Large intestine (tissue), 12 donors: ENCODE measurements at places on chromosomes 6 and 20. TPM values are rescaled to one million over a fixed set of nuclear protein-coding genes. Genes with fewer than 3 reads are reported as not detected.
A peak's percentile ranks its signal among the peaks of the same experiment; 100 is the strongest.

DNA sequence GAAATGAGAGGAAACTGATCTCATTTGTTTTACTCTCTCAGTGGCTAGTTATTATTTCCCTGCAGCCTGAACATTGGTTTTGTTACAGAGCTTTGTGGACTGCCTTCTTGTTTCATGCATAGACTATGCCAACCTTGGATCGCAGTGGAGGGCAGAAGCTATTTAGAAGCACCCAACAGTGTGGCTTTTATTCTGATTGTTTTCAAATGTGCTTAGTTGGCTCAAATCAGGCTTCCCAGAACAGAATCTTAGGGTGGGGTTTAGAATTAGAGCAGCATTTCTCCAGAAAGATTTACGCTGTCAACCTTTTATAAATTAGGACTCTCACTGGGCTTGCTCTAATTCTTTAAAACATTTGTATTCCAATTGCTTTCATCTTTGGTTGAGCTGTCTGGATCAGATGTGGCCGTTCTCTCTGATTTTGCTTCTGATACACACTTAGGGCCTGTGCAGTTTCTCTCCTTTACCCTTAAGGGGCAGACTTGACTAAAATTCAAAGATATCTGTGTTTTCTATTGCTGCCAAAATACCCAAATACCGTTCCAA, 210.3 kb downstream of the BCKDHB start:
- no peak overlapping the region for H3K27ac ChIP-seq
- H3K27me3 ChIP-seq, result no peaks in the 10 kb centered on the region
- H3K4me3 ChIP-seq, result no peak overlapping the region
- no peak for DNase-seq

DNA sequence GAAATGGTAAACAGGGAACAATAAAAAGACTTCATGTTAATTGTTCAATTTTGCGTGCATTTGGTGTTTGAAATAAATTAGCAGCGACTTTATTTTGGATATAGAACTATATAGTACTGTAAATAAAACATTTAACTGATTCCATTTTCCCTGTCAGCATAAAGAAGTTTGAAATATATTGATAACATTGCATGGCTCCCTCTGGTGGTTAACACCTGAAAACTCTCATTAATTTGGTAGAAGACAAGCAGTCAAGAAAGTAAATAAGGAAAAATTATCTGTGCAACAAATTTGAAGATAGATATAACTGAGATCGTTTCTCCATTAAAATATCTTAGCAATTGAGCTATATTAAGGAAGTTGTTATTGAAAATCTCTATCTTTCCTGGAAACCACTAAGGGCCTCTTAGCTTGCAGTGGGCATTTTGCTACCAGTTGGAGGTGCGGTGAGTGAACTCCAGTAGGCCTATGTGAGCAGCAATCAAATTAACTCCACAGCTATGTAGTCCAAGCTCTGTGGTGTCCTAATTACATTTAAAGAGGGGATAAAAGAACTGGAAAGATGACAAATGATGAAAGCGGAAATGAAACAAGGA, 435.7 kb upstream of the FKBP1C start:
- no peak overlapping the region for H3K27ac ChIP-seq
- no peak overlapping the region for H3K4me3 ChIP-seq
- DNase-seq, result peak; percentile 4
- H3K36me3 ChIP-seq, result no peaks in the 10 kb centered on the region
- no peaks in the 10 kb centered on the region for H3K27me3 ChIP-seq

- no peak overlapping the region for H3K27ac ChIP-seq
- H3K36me3 ChIP-seq, result no peaks in the 10 kb centered on the region
- DNase-seq, result no peak
- H3K4me1 ChIP-seq, result no peaks in the 10 kb centered on the region
Observed at GRCh38 chr6:160379466-160379865, 31.3 kb downstream of the SLC22A3 start.

DNA sequence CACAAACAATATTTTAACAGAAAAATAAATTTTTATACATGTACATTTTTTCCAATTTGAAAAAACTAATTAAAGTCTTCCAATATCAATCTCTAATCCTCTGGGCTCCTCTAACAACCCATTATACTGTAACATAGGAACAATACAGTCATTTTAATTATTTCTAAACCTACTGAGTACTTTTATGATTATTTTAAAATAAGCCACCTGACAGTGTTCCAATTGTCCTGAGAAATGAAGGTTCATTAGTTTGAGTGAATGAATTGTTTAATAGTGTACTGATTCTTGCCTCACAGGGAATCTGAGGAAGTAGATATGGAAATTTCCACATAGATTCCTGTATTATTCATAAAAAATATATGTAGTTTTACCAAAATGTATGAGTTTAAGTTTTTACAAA, 123.1 kb upstream of the EYS start:
- no peaks in the 10 kb centered on the region for H3K27me3 ChIP-seq
- H3K4me1 ChIP-seq, result no peaks in the 10 kb centered on the region
- H3K4me3 ChIP-seq, result no peak overlapping the region
- H3K36me3 ChIP-seq, result no peaks in the 10 kb centered on the region

The PTCHD4 gene
- polyA plus RNA-seq, result 0.70 TPM

- no peaks in the 10 kb centered on the region for H3K4me1 ChIP-seq
- H3K27me3 ChIP-seq, result no peaks in the 10 kb centered on the region
- no peak for DNase-seq
- no peaks in the 10 kb centered on the region for H3K36me3 ChIP-seq
- no peak overlapping the region for H3K4me3 ChIP-seq
Observed at GRCh38 chr20:60334911-60335310, 376.7 kb downstream of the CDH26 start.

The THBD gene
- 5.7 TPM for polyA plus RNA-seq

DNA sequence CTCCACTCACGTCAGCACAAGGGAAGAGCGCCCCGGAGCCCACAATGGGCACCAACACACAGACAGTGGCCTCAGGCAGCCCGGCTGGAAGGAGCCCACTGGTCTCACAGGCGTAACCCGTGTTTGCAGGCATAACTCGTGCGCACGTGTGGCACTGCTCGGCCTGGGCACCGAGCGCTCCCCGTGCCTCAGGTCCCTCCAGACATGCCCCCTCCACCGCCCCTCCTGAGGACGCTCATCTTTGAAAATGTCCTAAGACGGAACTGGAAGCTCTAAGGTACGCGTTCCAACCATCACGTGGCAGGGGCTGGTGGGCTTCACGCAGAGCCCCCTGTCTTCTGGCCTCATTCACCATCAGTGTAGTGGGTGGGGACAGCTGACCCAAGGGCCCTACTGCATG, 44.6 kb downstream of the SSR1 start:
- DNase-seq, result no peak
- H3K4me1 ChIP-seq, result peaks cover 8% of the 10 kb centered on the region
- H3K36me3 ChIP-seq, result no peaks in the 10 kb centered on the region
- no peaks in the 10 kb centered on the region for H3K27me3 ChIP-seq

The NHSL1 gene
- polyA plus RNA-seq, result 49.5 TPM

The HTR1B gene
- polyA plus RNA-seq, result 1.2 TPM

The NKX2-2 gene
- polyA plus RNA-seq, result 4.1 TPM

The ZSCAN23 gene
- 3.6 TPM for polyA plus RNA-seq

The HRH3 gene
- polyA plus RNA-seq, result 0.33 TPM

- DNase-seq, result no peak
- peaks cover 31% of the 10 kb centered on the region for H3K4me1 ChIP-seq
- no peaks in the 10 kb centered on the region for H3K27me3 ChIP-seq
Observed at GRCh38 chr6:11235062-11235461, 2.6 kb upstream of the NEDD9 start.

The GSTA3 gene
- polyA plus RNA-seq, result 0.12 TPM

The MYB gene
- polyA plus RNA-seq, result 12.1 TPM

DNA sequence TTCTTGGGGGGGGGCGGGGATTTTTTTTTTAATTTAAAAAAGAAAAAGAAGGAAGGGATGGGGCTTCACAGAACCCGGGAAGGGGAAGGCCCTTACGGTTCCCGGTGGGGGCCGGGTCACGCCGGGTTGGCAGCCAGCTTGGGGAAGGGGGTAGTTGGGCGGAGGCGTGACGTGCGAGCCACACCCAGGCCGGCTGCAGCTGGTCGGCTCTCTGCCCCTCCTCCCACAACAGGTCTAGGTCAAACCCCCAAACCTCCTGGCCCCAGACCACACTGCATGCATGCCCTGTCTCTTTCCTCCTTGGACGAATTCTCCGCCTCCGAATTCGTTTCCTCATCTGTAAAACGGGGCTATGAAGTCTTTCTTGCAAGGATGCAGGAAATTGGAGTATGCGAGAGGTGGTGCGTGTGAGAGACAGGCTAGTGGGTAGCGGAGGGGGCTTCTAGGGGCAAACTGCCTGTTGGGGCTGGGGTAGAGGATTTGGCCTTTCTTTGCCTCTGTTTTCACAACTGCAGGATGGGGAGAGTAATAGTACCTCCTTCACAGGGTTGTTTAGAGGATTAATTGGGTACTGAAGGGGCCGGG, 828 bp downstream of the HCK start:
- H3K4me1 ChIP-seq, result no peaks in the 10 kb centered on the region
- peaks cover 59% of the 10 kb centered on the region for H3K27me3 ChIP-seq
- no peak overlapping the region for H3K27ac ChIP-seq
- peak overlapping the region; percentile 18 for H3K4me3 ChIP-seq
- no peak for DNase-seq

DNA sequence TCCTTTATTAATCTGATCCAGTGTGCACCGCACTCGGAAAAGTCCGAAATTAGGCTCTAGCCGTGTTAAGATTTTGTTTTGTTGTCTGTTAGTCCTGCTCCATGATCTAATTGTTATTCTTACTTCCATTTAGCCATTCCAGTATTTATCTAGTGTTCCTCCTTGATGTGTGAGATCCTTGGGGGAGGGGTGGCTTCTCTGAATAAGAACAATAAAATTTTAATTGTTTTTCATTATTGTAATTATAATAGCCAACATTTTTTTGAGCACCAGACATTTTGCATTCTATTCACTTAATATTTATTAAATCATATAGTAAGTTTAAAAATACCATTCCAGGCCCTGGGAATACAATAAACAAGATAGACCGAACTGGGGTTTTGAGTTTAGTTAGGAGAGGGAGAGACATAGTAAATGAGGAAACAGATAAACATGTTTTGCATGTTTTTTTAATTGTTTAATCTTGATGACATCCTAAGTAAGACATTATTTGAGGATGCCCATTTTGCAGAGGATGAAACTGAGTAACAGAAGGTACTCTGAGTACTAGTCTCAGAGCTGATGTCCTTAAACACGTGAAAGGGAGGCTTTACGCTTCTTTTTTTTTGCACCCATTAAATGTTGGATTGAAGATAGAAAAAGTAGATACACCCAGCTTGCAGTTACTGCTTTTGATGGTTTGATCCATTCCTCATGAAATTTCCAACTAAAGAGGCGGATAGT, 1.2 kb downstream of the CBFA2T2 start:
- H3K27me3 ChIP-seq, result no peaks in the 10 kb centered on the region
- H3K4me1 ChIP-seq, result peaks cover 4% of the 10 kb centered on the region
- peaks cover 9% of the 10 kb centered on the region for H3K36me3 ChIP-seq

GRCh38 chr6:24883618-24884017, 52.1 kb downstream of the RIPOR2 start:
- no peak for DNase-seq
- no peak overlapping the region for H3K27ac ChIP-seq
- H3K4me3 ChIP-seq, result no peak overlapping the region
- H3K4me1 ChIP-seq, result no peaks in the 10 kb centered on the region
- H3K36me3 ChIP-seq, result no peaks in the 10 kb centered on the region
- H3K27me3 ChIP-seq, result no peaks in the 10 kb centered on the region

The RIMS4 gene
- polyA plus RNA-seq, result 4.1 TPM

DNA sequence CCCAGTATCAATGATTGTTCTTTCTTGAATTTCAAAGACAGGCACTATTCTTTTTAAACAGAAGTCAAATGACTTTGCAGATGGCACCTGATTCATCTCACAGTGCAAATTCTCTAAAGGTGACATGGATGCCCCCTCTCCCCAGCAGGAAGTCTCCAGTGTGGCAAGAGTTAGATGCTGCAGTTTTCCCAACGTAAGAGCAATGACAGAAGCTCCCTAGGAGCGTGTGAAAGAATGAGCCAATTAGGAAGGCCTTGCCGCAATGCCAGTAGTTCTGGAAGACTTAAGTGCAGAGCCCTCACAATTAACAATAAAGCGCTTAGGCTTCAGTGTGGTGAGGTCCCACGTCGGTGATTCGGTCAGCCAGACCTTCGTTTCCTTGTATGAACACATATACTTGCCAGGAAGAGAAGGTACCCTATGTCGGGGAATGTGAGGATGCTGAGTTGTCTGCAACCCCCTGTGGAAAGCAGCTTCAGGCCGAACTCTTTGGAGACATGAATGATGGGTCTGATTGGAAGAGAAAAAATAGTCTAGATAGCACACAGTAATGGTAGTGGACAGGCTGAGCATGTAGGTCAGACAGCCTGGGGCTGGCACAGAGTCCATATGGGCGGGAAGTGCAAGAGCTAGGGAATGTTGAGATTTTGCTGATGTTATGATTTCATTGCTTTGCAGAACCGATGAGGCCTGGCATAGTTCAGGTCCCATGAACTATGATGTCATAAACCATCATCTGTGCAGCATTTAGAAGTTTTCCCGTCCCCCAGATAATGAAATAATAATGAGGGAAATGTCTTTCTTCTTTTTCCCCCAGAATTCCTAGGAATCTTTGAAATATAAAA, 132.6 kb downstream of the PHACTR1 start:
- H3K4me3 ChIP-seq, result no peak overlapping the region
- no peaks in the 10 kb centered on the region for H3K36me3 ChIP-seq
- no peaks in the 10 kb centered on the region for H3K4me1 ChIP-seq
- H3K27ac ChIP-seq, result no peak overlapping the region
- no peak for DNase-seq
- peaks cover 7% of the 10 kb centered on the region for H3K27me3 ChIP-seq

DNA sequence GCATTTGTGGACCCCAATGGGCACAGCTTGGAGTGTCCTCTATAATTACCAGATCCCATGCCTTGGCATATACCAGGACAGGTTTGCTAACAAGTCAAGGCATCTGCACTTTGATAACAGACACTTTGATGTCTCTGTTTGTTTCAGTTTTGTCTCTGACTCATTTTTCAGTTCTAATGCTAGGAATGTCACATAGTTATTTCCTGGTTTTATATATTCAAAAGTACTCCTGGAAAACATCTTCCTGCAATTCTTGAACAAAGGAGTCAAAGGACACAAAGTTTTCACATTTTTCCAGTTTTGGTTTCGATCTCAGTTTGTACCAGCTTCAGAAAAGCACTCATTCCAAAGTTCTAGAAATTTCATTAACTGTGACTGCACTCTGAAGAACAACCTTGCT, 188.1 kb downstream of the FOXC1 start:
- peaks cover 26% of the 10 kb centered on the region for H3K4me1 ChIP-seq
- H3K4me3 ChIP-seq, result no peak overlapping the region
- peak; percentile 42 for DNase-seq
- no peaks in the 10 kb centered on the region for H3K36me3 ChIP-seq

The TRIM40 gene
- 6.6 TPM for polyA plus RNA-seq

DNA sequence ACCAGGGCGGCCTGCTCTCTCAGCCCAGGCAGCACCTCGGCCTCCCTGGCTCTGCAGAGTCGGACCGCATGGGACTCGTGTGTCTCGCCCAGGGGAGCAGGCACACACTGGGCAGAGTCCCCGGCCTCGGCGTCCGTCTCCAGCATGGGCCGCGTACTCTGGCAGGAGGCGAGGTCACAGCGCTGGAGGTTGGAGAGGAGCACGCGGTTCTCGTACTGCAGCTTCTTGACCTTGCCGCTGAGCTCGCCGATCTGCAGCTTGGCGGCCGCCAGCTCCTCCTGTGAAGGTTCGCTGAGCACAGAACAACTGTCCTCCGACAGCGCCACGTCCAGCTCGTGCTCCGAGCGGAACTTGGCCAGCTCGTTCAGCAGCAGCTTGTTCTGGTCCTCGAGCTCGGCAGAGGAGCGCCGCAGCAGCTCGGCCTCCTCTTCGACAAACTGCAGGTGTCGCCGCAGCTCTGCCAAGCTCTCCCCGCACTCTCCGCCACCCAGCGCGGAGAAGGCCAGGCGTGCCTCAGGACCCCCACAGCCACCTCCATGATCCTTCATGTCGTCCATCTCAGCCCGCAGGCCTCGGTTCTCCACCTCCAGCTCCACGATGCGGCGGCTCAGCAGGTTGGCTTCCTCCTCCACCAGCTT, 42.0 kb upstream of the DSN1 start:
- no peak for DNase-seq
- H3K27me3 ChIP-seq, result no peaks in the 10 kb centered on the region
